Stimulated activated CD8-positive, alpha-beta memory T cell treated with anti-CD3 and anti-CD28 coated beads, Interleukin-4, amount 100 ng/mL, for 4 hours (primary cell): ENCODE measurements at places on chromosomes 7 and 10.

DNA sequence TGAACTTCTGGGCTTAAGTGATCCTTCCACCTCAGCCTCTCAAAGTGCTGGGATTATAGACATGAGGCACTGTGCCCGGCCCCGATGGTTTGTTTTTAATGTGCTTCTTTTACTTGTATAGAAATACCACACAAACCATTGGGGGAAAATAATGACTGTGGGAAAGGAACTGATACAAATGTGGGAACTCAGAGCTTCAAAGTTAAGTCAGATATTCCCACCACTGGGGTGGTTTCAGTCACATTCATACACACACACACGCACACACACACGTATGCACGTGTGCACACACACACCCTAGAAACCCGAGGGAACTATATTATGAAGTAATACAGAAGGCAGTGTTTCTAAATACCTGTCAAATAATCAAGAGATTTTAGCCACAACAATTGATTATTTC, 17.0 kb downstream of the CPA4 start:
- no peak for DNase-seq

- DNase-seq = no peak
Measured at GRCh38 chr7:30984359-30985107, 20.8 kb downstream of the GHRHR start.

DNA sequence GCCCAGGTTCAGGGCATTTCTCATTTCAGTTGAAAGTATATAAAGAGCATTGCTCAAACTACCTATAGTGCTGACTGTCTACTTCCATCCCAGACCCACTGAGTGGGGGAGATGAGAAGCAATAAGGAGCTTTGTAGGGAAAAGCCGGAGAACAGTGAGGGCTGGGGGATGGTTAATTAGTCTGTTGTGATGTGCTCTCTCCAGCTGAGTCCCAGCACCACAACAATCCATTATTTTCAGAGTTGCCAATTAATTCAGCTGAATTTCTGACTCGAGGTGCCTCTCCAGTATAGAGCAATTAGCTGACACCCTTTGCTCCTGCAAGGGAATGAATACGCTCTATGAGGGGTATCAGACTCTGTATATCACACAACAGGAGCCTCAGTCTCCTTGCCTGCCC, 1118.6 kb downstream of the SORCS3 start:
- no peak for DNase-seq

GRCh38 chr10:27344568-27345454, 104.2 kb upstream of the ACBD5 start:
- no peak for DNase-seq

GRCh38 chr7:135077642-135078041, 70.2 kb upstream of the TMEM140 start:
- no peak for DNase-seq

- DNase-seq = no peak
Measured at GRCh38 chr7:116888895-116889294, 26.5 kb downstream of the CAPZA2 start.

- DNase-seq = no peak
Measured at GRCh38 chr7:984361-985126, 1.6 kb downstream of the CYP2W1 start.

DNA sequence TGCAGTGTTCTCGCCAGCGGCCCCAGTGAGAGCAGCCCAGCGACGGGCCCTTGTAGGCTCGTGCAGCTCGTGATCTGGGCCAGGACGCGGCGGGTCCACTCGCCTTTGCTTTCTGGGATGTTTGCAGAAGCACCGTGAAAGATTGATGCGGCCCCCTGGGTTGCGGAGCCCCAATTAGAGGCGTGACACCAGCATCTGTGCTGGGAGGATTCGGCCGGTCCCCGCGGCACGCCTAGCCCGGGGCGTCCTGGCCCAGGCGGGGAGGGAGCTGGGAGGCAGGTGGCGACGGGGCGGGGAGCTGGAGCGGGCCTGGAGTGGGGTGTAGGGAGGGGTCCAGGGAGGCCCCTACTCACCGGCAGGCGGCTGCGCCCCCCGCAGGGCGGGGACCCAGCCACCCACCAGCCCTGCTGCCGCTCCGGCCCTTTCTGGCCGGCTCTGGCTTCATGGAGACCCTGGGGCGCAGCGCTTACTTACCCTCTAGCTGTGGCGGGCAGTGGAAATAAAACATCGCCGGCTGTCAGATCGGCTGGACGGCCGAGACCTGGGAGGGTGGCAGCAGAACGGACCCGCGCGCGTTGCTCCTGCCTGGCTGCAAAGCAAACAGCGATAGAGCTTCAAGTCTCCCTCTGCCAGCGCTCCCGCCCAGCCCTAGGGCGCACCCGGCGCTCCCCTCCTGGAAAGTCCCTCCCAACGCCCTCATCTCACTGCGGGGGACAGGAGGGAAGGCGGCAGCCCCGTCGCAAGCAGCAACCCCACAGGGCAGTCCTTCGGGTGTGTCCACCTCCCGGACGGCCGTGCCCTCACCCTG, 752 bp downstream of the DRGX start:
- DNase-seq = no peak

DNA sequence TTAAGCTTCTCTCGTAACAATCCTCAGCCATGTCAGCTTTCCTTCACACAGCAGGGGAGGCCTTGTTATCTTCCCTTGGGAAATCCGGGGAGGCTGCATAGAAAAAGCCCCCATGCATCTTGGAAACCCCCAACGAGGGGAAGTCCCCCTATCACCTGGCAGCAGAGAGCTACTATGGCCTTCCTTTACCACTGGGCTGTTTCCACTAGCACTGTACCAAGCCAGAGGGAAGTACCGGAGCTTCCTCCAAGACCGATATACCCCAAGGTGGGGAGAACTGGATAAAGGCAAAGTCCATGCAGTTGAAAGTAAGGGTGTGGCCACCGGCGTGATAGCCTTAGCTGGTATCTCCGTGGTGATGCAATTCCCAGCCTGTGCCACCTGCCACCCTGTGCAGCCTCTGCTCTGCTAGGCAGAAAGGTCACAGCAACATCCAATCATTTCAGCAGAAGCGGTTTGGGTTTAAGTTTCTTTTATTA, 4.4 kb upstream of the CLIP2 start:
- no peak for DNase-seq

GRCh38 chr7:137305901-137306621, 37.5 kb downstream of the PTN start:
- DNase-seq = no peak

- DNase-seq = no peak
Measured at GRCh38 chr10:99920901-99921300, 88.8 kb downstream of the DNMBP start.

DNA sequence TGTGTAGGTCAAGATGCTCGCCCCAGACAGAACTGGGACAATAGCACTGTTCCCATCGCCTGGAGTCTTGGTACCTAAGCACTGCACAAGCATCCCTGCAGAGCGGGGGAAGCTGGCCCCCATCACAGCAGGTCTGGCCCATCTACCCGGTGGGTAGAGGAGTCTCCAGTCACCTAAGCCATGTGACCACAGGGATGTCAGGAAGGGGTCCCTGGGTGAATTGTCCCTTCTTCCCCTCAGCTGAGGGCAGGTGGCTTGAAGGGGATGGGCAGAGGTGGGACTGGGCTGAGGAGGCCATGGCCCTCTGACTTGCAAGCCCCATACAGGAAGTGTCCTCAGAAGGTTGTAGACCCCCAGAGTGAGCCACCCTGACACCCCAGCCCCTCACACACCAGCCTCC, 39.7 kb downstream of the FRMPD2 start:
- no peak for DNase-seq

- no peak for DNase-seq
Measured at GRCh38 chr7:34755008-34755407, 97.0 kb downstream of the NPSR1 start.

DNA sequence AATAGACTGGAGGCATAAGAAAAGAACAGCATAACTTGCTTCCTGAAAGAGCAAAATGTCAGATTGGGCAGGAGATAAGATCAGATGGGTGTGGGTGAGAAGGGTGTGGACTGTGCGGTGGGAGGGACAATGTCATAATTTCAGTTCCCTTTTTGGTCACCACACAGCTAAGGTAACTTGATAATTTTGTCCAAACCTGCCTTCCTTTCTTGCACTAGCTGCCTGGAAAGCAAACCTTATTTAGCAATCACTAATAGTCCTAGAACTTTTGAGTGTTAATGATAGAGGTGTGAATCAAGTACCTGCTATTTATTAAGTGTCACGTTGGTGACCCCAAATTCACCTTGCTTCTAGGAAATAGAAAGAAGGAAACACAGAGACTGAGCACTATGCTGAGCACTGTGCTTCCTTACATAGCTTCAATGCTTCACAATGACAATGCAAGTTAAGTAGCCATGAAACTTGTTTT, 72.4 kb upstream of the SP4 start:
- DNase-seq = no peak

DNA sequence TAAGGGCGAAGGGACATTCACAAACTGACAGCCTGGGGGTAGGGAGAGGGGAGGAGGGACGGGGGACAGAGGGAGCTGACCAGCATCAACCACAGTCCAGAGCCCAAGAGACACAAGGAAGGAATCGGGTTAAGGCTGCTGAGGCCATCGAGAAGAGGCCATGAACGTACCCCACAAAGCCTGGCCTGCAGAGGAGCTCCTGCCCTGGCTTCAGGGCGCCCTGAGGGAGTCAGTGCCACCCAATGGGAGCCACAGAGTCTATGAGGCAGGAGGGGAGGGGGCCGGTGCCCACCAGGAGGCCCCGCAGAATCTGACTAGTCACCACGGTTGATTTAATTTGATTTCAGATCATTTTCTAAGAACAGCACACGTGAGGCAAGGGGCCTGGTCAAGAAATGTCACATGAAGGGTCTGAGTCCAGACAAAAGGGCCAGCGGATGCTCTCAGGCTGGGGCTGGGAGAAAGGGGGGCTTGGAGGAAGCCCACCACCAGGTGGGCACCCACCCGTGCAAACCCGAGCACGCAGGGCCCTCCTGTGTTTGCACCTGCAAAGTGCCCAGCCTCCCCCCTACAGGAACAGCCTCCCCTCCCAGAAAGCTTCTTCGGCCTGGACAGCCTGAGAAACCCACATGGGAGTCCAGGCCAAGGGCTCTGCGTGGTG, 40.4 kb downstream of the CAMK2B start:
- DNase-seq = no peak

DNA sequence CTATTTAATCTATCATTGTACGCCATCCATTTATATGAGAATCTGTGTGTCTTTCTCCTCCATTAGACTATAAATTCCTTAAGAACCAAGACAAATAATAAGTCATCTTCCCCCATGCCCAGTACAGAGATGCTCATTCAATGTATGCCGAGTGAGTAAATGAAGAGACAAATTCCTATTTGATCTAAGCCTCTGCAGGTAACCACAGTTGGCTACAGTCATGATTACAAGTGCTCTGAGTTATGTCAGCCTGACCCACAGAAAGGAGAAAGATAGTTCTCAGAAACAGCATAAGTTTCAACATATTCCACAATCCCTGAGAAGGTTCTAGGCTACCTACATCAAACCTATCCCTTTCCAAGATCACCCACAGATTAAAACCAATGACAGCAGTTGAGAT, 46.1 kb downstream of the MPP7 start:
- no peak for DNase-seq

GRCh38 chr7:46459942-46460341, 538.9 kb upstream of the IGFBP3 start:
- DNase-seq = no peak

DNA sequence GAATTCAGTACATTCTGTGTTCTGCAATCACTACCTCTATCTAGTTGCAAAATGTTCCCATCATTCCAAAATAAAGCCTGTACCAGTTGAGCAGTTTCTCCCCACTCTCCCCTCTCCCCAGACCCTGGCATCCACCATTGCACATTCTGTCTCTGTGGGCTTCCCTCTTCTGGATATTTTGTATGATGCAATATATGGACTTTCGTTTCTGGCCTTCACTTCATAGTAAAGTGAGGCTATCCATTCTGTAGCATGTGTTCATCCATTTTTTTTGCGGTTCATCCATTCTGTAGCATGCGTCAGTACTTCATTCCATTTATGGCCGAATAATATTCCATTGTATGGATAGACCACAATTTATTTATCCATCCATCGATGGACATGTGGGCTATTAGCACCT, 9.5 kb upstream of the CYP3A4 start:
- DNase-seq = no peak

GRCh38 chr7:117302396-117302795, 20.5 kb downstream of the WNT2 start:
- DNase-seq = no peak

DNA sequence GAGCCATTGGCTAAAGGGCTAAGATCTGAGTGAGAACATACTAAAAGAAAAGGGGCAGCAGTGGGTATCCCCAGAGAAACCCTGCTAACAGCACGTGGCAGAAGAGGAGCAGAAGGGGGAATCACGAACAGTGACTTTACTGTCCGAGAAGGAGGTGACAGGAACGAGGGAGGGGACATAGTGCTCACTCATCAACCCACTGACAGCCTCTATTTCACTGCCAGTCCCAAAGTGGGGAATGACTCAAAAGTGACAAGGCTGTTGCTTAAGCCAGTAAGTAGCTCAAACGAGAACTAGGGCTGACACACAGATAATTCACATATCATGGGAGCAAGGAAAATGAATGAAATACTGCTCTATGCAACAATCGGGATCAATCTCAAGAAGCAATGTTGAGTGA, 92.7 kb downstream of the RSU1 start:
- no peak for DNase-seq

DNA sequence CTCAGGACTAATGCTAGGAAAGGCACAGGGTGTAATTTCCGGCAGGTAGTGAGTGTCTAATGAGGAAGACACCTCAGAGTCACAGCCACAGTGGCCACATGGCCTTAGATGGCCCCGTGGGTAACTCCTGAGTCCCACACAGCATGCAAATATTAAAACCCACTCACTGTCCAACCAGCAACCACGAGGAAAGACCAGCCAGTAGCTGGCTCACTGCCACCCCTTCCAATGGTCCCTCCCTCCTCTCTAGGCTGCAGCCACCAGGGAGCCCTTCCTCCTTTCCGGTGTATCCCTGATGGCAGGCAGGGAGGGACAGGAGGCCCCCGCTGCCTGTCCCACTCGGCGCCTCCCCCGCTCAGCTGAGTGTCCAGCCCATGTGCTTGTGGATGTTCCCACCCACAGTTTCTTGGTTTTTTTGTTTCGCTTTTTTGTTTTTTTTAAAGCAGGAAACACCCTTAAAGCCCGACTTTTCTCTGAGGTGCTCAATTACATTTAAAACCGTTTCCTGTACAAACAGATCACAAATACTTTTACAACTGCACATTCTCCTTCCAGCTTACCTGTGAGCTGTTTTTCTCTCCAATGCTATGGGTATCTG, 9.2 kb downstream of the BNIP3 start:
- DNase-seq = no peak

DNA sequence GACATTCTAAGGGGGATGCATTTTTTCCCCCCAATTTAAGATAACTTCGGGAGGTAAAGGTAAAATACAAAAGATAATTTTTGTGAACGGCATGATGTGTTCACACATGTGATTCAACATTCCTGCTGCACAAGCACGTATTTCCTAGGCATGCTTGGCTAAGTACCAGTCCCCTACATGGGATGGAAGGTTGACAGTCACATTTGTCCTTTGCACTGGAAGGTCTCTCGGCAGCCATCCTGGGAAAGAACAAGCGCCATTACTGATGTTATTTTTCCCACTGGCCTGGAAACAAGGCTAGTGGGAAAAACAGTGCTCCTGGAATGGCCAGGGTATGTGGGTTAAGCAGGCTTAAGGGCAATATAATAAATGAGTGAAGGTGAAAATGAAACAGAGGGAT, 276.2 kb upstream of the AOAH start:
- no peak for DNase-seq

- no peak for DNase-seq
Measured at GRCh38 chr10:82294874-82295378, 419.9 kb downstream of the NRG3 start.

GRCh38 chr10:1696106-1696505, 41.2 kb downstream of the ADARB2 start:
- no peak for DNase-seq
